ENCODE measurements at places on chromosomes 2 and 18.

GRCh38 chr2:26986576-26986975, 16.1 kb downstream of the MAPRE3 start:
- DNase-seq, result no peak

DNA sequence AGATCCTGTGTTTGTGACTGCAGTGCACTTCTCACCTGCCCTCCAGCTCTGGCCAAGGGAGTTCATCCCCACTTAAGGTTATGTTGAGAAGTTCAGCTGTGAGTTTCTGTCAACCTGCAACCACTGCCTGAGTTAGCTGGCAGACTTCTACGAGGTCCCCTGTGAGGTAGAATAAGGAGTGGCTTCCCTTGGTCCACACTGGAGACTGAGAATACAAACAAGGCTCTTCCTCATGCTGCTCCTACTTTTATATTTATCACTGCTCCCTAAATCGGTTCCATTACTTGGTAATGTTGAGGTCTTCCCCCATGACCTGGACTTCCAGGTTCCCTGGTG, 353.2 kb upstream of the CWC22 start:
- no peak for DNase-seq

DNA sequence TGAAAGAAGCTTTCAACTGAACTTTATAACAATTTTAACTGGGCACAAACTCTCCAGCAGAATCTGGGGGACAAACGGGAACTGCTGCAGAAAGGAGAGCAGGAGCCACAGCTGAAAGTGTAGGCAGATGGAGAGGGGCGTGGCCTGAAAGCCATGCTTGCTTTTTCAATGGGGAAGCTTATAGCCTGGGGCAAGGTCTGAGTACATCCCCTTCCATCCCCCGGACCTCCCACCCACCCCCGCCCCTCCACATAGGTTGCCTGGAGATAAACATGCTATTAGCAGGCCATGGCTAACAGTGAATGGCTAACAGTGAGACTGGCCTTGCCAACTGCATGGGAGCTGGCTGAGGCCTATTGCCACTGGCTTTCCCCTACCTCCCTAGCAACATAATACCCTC, 317.9 kb upstream of the TANK start:
- no peak for DNase-seq

- DNase-seq, result no peak
These were observed 192.7 kb downstream of the SEPTIN10 start for GRCh38 chr2:109421101-109421500.

DNA sequence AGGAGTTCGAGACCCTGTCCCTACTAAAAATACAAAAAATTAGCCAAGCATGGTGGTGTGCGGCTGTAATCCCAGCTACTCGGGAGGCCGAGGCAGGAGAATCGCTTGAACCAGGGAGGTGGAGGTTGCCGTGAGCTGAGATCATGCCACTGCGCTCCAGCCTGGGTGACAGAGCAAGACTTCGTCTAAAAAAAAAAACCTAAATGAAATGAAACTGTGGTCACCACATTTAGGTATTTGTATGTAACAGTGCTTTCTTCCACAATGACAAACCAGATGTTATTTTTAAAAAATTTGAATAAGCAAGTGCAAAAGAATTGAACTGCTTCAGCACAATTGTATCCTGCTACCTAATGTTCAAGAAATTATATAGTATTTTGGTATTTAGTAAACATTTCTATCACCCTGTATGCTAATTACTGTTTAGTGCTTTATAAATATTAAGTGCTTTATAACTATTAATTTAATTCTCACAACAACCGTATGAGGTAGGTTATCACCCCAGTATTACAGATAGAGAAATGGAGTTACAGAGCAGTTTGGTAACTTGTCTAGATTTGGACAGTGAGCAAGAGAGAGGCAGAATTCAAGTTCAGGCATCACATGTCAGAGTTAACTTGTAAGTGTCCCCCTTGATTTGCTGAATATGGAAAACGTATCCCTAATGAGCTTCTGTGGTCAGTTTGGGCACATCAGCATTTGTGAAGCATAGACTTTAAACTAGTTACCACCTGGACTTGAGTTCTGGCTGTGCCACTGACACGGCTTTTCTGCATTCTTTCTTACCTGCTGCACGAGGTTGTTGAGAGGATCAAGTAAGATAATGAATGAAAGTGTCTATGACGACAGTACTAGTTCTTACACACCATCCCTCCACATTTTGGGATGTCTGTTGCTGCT, 14.4 kb downstream of the PHLPP1 start:
- DNase-seq, result no peak

DNA sequence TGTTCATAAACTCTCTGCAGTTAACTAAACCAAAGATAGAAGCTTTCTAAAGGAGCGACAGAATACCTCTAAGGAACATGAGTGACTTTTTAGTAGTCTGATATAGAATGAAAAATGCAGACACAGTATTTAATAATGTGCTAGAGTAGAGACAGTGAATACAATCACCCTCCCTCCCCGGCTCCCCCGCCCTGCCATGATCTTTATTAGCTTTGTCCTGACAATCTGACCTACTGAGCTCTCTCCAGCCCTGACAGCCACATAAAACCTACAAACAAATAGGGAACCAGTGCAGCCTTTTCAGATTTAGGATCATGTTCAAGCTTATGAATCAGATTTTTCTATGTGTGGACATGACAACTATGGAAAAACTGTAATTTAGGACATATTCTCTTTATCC, 777.6 kb upstream of the FANCL start:
- no peak for DNase-seq

DNA sequence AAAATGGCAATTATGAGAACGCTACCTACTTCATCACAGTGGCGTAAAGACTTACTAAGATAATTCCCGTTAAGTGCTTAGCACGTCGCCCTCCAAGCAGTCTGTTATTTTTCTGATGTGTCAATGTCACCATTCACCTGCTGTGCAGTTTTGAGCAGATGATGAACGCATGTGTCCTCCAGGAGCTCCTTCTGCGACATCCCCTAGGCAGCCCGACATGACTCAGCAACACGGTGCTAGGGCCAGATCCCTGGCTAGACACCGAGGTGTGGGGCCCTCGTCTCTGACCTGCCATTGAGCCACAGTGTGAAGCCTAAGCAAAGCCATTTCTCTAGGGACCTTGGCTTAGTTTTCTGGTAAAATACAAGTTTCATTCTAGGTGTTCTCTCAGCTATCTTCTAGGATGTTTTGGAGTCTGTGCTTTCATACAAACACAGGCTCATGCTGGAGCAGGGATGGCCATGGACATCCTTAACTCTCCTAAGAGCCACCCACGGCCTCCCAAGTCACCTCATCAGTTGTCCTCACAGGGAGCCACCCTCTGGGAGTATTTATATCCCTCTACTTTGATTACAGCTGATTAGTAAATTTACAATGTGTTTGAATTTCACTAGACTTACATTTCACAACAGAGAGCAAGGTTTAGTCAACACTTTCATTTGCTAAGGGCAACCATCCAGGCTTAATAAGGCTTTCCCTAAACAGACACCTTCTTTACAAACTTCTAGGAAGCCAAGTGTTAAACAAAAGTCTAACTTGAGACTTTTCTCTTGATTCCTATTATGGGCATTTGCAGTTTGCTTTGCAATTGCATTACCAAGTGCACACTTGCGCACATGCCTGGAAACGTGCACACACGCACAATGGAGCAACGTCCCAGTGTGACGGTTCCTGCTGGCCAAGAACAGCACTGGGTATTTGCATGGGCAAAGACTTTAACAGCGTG, 376.8 kb upstream of the ID2 start:
- no peak for DNase-seq

DNA sequence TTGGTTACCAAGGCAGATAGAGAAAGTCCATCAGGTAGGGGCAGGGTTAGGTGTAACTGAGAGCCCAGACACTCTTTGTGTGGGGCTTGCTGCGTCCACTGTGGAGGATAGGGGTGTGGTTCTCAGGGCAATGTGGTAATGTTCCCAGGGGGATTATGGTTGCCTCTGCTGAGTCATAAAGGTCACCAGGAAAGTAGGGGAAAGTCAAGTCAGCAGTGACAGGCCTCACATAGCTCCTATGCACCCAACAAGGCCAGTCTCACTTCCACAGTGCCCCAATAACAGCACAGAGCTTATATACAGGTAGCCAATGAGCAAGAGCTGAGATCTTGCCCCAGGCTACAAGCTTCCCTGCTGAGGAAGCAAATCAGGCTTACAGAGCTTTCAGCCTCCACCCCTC, 1438.0 kb upstream of the ZEB2 start:
- no peak for DNase-seq

DNA sequence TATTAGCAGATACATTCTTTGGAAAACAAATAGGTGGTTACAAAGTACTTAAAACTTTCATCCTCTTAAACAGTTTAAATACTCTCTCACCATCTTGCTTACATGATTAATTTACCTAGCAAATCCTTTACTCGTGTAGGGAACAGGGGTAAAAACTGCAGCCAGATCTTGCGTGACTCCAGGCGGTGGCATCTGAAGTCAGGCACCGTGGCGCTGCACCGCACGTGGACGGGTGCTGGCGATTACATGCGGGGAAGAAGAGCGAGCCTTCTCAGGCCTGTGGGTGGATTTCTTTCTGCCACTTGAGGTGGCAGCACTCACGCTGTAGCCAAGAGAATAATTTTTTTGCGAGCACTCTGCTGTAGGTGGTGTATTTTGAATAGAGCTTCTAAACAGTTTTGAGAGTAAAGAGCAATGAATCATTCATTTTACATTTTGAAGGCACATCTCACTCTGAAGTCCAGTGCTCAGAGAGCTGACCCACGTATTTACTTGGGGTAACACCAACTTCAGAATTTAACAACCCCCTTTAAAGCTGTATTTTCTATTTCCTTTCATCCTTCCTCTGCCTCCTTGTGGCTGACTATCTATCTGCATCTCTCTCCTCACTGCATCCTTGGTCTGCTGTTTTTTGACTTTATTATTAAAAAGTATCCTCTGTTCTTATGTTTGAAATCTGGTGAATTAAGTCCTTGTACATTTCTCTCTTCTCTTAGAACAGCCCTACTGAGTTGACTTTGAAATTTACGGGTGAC, 68.9 kb downstream of the EPAS1 start:
- no peak for DNase-seq

- no peak for DNase-seq
These were observed 61.6 kb downstream of the SCN9A start for GRCh38 chr2:166314022-166314759.

- no peak for DNase-seq
These were observed 163.8 kb upstream of the MEX3C start for GRCh38 chr18:51361130-51361860.

GRCh38 chr2:43041661-43042360, 184.6 kb downstream of the ZFP36L2 start:
- no peak for DNase-seq

DNA sequence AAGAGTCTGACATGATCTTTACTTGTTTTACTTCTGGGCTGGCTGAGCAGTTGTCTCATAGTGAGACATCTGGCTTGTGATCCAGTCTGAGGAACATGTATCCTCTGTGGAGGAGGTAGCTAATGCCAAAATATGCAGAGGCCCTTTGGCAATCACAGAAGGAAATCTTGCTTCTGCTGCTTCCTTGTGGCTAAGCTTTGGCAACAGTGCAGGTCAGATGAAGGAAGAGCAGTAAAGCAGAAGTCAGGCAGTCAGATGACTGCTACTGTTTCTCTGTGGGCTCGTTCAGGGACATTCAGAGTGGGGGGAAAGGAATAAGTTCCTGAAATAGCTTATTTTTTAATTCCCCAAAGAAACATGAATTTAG, 22.3 kb downstream of the DOK1 start:
- DNase-seq, result no peak

- DNase-seq, result no peak
These were observed 19.7 kb upstream of the ARHGAP25 start for GRCh38 chr2:68714866-68715265.

DNA sequence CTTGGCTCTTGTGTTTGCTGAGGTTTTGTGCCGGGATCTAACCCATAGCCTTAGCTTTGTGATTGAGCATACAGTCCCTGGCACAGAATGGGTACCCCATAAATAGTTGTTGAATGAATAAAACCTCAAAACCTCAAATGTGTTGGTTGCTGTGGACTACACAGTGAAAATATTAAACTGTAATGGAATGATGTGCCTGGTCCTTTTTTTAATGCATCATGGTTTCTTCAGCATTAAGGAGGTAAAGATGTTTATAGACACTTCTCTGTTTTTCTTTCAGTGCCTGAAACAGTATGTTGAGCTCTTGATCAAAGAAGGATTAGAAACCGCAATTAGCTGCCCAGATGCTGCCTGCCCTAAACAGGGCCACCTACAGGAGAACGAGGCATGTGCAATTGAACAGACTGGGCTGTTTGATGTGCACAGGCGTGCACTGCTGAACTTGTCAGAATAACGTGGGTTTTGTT, 97.0 kb downstream of the RNF144A start:
- peak; percentile 27 for DNase-seq
